Skeletal muscle cell (primary cell): ENCODE measurements at places on chromosomes 7 and 10.

- DNase-seq = no peak
Observed at GRCh38 chr7:112108981-112109380, 97.2 kb downstream of the DOCK4 start.

- DNase-seq = no peak
Observed at GRCh38 chr10:79293841-79294581, 53.3 kb upstream of the PPIF start.

- DNase-seq = no peak
Observed at GRCh38 chr7:141184532-141185190, 110.8 kb downstream of the TMEM178B start.

DNA sequence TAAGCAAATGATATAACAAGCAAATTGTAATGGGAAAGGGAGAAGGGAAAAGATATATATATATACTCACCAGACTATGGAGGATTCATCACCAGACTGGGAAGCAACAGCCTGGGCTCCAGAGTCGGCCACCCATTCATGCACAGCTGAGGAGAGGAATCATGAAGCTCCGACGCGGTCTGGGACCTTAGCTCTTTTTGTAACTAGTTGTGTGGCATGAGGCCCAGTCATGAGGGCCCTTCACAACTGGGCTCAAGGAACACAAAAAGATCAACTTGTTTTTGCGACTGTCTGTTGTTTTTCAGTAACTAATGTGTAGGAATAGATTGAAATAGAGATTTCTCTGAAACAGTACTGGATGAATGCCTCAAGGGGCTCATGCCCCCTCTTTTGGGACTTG lies 911.2 kb downstream of the TYW1 start:
- no peak for DNase-seq

DNA sequence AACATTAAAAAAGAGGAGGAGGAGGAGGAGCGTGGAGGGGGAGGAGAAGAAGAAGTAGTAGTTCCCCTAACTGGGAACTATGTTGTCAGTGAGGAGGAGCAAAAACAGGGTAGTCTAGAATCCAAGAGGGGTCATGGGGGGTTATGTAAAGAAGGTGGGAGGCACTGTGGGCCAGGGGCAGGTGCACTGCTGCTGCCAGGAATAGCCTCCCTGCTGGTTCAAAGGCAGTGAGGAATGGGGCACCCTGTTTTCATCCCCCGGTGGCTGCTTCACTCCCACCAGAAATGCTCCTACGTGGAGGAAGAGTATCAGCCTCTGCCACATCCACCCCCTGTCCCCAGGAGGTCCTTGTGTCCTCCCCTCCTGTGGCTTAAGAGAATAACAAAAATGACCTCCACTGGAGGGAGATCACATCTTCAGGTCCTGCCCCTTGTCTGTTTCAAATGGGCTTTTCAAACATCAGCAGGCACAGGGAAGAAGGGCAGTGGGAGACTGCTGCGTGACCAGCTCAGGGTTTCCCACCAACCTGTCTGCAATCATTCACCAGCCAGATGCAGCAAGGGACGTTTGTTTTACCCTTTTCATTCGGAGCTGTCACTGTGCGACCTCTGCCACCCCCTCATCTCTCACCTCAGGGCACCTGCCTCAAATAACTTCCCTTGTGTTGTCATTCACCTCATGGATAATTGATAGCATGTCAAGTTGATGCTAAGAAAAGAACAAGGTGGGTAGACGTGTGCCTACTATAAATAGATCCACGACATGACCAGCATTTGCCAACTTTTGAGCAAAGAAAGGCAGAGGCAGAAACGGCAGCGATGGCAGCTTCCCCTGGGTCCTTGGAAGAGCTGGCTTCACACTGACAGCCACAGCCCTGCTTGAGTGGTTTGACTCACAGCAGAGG lies 92.6 kb downstream of the DGKI start:
- no peak for DNase-seq

- no peak for DNase-seq
Observed at GRCh38 chr10:95759233-95759826, 3.4 kb downstream of the ENTPD1 start.
